ENCODE measurements at places on chromosomes 2 and 18. TPM values are rescaled to one million over a fixed set of nuclear protein-coding genes. Genes with fewer than 3 reads are reported as not detected.

APCDD1 gene
- not detected for total RNA-seq

C2orf74 gene
- total RNA-seq = 7.0 TPM

ALPP gene
- not detected for total RNA-seq

LRRTM1 gene
- not detected for total RNA-seq

COBLL1 gene
- not detected for total RNA-seq

FAM161A gene
- 3.7 TPM for total RNA-seq

GPBAR1 gene
- total RNA-seq = 0.78 TPM

KCNIP3 gene
- total RNA-seq = not detected

CACNB4 gene
- total RNA-seq = 0.83 TPM

ASAP2 gene
- total RNA-seq = 1.2 TPM

DNA sequence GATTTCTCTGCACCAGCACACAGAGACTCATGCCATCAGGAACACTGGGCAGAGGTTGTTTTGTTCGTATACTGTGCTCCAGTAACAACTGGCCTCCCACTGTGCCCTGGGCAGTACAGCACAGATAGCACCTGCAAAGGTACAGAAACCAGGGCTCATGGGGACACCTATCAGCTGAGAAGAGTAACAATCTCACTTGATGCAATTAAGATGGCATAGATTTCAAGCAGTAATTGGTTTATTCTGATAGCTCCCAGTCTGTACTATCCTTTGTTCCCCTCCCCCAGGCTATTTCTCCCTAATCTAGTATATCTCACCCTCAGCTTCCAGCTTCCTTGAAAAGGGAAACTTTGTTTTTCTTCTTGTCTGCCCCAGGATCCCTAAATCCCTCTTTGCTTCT, 343.9 kb upstream of the MMADHC start:
- H3K4me1 ChIP-seq = no peaks in the 10 kb centered on the region
- H3K4me3 ChIP-seq = no peak overlapping the region
- H3K36me3 ChIP-seq = no peaks in the 10 kb centered on the region
- no peak overlapping the region for H3K27ac ChIP-seq
- no peak for DNase-seq
- H3K27me3 ChIP-seq = no peaks in the 10 kb centered on the region

GRCh38 chr2:34012715-34013302, 413.7 kb upstream of the FAM98A start:
- no peak overlapping the region for H3K4me3 ChIP-seq
- no peak for DNase-seq
- no peaks in the 10 kb centered on the region for H3K27me3 ChIP-seq
- H3K27ac ChIP-seq = no peak overlapping the region

DNA sequence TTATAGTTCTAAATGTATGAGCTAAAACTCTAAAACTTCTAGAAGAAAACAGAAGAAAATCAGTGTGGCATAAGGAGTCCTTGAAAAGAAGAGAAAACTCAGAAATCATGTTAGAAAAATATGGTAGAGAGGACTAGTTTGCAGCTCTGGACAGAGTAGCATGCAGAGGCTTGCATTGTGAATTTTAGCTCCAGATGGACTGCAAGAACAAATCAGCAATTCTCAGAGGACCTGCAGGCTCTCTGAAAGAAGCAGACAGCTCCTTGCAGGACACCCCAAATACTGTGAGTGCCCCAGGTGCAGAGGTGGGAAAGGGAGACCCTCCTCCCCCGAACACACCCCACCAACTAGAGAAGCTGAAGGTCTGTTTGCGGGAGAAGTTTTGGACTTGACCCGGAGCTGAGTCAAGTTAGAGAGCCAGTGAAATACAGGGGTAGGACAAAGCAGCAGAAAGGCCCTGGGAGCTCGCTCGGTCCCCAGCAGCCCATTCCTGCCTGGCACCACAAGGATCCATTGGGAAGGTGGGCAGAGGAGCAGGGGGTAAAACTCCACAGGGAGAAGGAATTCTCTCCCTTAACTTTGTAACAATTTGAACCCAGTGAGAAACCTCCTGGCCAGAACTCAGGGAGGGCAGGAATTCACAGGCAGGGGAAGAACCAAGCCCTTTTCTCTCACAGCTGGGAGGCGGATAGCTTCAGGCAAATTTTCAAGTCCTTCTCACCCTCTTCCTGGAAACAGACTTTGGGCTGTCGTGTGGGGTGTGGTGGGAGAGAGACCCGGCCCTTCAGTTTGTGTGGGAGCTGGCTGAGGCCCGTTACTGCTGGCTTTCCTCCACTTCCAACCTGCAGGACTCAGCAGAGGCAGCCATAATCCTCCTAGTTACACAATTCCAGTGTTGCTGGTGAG, 216.2 kb upstream of the SLC35G4 start:
- no peak overlapping the region for H3K27ac ChIP-seq
- H3K4me3 ChIP-seq = no peak overlapping the region
- no peaks in the 10 kb centered on the region for H3K36me3 ChIP-seq
- DNase-seq = no peak
- H3K27me3 ChIP-seq = no peaks in the 10 kb centered on the region
- no peaks in the 10 kb centered on the region for H3K4me1 ChIP-seq

GRCh38 chr2:195574312-195574711, 82.7 kb upstream of the SLC39A10 start:
- peaks cover 59% of the 10 kb centered on the region for H3K4me1 ChIP-seq
- DNase-seq = no peak
- H3K27ac ChIP-seq = no peak overlapping the region
- H3K36me3 ChIP-seq = peaks cover 13% of the 10 kb centered on the region
- no peaks in the 10 kb centered on the region for H3K27me3 ChIP-seq

DNA sequence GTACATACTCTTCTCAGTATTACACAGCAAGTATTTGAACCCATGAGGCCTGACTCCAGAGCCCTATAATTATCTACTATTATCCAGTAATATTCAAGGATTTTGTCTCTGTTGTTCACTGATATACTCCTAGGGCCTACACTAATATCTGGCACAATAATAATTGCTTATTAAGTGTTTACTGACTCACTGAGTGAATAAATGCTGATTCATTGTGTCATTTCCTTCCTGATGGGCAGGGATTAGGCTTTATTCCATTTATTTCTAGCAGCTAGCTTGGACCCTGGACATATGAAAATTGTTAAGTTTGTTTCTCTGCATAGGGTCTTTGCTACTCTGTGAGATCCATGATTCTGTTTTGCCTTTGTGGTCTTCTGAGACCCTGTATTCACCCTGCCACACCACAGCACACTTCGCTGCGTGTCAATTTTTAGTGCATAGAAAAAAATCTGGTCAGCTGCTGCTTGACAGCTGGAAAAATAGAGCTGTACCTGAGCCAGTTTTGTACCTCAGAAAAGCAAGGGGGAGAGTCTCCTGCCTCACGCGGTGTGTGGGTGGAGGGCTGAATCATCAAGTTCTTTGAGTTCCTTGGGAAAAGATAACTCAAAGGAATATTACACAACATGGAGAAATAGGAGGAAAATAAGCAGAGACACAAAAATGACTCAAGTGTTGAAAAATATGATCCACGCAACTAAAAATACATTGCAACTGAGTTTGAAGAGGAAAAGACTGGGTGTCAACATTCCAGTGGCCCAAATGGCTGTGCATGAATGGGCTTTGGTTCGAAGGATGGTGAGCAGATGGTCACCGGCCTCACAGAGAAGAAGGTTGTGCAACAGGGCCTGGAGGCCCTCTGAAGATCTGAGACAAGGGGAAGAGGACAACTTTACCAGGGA, 18.9 kb upstream of the DPP4 start:
- no peak for DNase-seq
- H3K27me3 ChIP-seq = no peaks in the 10 kb centered on the region
- peaks cover 3% of the 10 kb centered on the region for H3K36me3 ChIP-seq
- no peak overlapping the region for H3K4me3 ChIP-seq
- no peak overlapping the region for H3K27ac ChIP-seq
- H3K4me1 ChIP-seq = peaks cover 22% of the 10 kb centered on the region

DNA sequence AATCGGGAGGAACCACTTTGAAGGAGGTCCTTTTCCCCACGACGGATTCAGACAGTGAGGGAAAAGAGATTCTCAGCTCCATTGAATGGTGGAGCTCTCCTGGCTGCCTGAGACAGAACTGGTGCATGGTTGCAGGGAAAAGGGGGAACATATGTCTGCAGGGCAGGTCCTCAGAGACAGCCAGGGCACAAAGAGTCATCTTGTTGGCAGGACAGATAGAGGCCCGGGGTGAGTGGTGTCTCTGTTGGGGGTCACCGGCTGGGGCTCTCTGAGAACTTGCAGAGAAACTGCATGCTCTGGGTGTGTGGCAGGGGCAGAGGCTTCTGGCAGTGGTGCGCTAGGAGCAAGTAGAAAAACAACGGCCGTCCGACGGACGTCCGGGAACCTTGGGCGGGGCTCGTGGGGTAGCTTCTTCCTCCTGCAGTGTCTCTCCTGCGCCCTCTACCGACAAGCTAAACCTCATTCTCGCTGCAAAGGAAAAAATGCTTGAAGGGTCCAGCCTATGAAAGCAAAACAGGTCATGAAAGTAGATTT, 94.3 kb downstream of the CDCA7 start:
- H3K4me3 ChIP-seq = peak overlapping the region; percentile 48
- peaks cover 23% of the 10 kb centered on the region for H3K27me3 ChIP-seq
- H3K27ac ChIP-seq = no peak overlapping the region
- peaks cover 15% of the 10 kb centered on the region for H3K4me1 ChIP-seq

DNA sequence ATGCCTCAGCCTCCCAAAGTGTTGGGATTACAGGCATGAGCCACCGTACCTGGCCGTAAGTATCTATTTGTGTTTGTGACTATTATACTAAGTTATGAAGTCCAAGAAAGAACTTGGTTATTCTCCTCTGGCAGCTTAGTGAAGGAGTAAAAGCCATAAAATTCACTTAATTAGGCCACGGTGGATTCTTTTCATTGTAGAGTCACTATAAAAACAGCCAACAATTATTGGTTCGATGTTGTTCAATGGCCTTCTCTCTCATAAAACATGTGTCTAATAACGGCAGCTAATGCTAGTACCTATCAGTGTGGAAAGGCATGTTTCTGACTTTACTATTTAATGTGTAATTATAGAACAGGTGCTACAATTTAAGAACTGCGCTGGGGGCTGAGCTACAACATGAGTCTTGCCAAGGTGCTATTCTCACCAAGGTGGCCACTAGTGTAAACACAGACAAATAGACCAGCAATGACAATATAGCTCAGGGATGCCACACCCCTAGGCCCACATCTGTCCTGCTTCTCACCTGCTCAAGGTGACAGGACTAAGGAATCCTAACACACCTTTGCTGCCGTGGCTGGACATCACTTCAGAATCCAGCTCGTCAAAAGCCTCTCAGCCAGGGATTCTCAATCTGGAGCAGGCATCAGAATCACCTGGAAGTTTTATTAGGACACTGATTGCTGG, 17.2 kb downstream of the ATP8B1 start:
- DNase-seq = no peak
- no peak overlapping the region for H3K4me3 ChIP-seq
- peaks cover 2% of the 10 kb centered on the region for H3K4me1 ChIP-seq

GRCh38 chr2:161044921-161045320, 115.3 kb upstream of the TANK start:
- H3K36me3 ChIP-seq = no peaks in the 10 kb centered on the region
- H3K4me3 ChIP-seq = no peak overlapping the region
- no peaks in the 10 kb centered on the region for H3K4me1 ChIP-seq
- H3K27me3 ChIP-seq = peaks cover 39% of the 10 kb centered on the region

DNA sequence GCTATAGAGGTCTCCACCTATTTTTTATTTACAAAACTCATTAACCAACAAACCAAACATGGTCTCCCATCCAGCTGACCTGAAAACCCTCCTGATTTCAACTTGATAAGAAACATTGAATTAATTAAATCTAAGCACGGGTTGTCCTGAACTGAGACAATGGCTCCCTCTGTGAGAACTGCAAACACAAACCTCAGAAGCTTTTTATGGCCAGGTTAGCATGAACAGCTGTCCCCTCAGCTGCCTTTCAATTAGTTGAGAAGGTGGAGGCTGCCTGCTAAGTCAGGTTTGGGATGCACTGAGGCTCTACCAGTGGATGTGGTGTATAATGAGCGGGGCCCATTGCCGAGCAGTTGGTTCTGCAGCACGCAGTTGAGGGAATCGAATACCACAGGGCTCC, 258.5 kb upstream of the DDX18 start:
- no peak overlapping the region for H3K27ac ChIP-seq
- no peaks in the 10 kb centered on the region for H3K36me3 ChIP-seq
- H3K4me3 ChIP-seq = no peak overlapping the region
- DNase-seq = no peak
- no peaks in the 10 kb centered on the region for H3K4me1 ChIP-seq

GRCh38 chr18:58386780-58387179, 242.1 kb downstream of the ALPK2 start:
- H3K27ac ChIP-seq = no peak overlapping the region
- no peaks in the 10 kb centered on the region for H3K4me1 ChIP-seq
- H3K27me3 ChIP-seq = no peaks in the 10 kb centered on the region
- H3K4me3 ChIP-seq = no peak overlapping the region
- no peak for DNase-seq

DNA sequence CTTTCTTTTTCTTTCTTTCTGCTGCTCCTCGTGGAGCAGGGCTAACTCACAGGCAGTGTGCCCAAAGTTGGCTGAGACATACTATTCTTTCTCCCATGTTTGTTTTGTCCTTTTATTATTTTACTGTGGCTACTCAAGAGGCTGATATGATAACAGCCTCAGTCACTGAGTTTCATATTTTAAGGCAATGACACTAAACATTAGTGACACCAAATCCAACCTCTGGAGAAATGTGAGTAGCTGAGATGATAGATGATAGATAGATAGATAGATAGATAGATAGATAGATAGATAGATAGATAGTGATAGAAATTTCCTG, 45.8 kb upstream of the GLS start:
- H3K27ac ChIP-seq = no peak overlapping the region
- H3K36me3 ChIP-seq = no peaks in the 10 kb centered on the region
- peaks cover 9% of the 10 kb centered on the region for H3K4me1 ChIP-seq
- peaks cover 6% of the 10 kb centered on the region for H3K27me3 ChIP-seq

DNA sequence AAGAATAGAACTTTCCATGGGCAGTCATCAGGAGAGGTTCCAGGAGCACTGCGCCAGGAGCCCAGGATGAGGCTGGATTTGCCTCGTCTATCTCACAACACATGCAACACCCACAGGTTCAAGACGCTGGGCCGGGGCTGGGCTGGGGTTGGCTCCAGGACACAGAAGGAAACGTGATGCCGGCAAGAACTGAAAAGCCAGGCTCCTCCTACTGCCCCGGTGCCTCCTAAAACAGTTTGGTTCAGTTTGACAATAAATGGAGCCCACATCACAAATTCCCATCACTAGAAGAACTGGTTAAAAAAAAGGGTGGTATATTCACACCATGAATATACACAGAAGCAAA, 75.9 kb downstream of the INHBB start:
- H3K36me3 ChIP-seq = no peaks in the 10 kb centered on the region
- peaks cover 10% of the 10 kb centered on the region for H3K27me3 ChIP-seq
- no peaks in the 10 kb centered on the region for H3K4me1 ChIP-seq
- no peak for DNase-seq

DNA sequence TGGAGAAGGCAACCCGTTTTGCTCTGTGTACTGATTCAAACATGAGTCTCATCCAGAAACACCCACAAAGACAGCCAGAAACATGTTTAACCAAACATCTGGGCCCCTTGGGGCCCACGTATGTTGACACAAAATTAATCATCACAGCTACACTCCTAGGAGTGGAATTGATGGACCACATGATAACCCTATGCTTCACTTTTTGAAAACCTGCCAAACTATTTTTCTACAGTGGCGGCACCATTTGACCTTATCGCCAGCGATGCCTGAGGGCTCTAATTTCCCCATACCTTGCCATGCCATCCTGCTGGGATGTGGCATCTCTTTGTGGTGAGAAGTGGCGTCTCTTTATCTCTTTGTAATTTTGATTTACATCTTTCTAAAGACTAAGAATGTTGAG, 38.5 kb downstream of the PSMG2 start:
- no peak overlapping the region for H3K4me3 ChIP-seq
- no peak overlapping the region for H3K27ac ChIP-seq
- H3K4me1 ChIP-seq = no peaks in the 10 kb centered on the region

- peaks cover 2% of the 10 kb centered on the region for H3K36me3 ChIP-seq
- H3K27ac ChIP-seq = no peak overlapping the region
- peaks cover 2% of the 10 kb centered on the region for H3K27me3 ChIP-seq
- H3K4me1 ChIP-seq = no peaks in the 10 kb centered on the region
- no peak overlapping the region for H3K4me3 ChIP-seq
- DNase-seq = no peak
These were observed 141.7 kb downstream of the DIS3L2 start for GRCh38 chr2:232103140-232103737.
